Inflammatory macrophage treated with lipopolysaccharide for 4 hours (primary cell): ENCODE measurements at places on chromosomes 5 and 9.

- DNase-seq: no peak
Measured at GRCh38 chr9:130845901-130846481, 10.9 kb downstream of the ABL1 start.

DNA sequence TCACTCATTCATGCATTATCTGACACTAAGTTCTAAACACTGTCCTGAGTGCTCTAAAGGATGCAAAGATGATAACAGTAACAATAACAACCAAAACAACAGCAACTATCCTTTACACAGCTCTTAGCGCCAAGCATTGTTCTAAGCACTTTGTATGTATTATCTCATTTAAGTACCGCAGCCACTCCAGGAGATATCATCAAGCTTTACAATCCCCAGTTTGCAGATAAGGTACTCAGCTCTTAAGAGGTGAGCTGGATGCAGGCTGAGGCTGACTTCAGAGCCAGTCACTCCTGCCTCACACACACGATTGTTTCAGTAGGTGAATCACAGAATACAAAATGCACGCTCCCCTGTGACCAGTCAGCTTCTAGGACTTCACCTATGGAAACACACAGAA, 141.8 kb downstream of the PAX5 start:
- DNase-seq: no peak

DNA sequence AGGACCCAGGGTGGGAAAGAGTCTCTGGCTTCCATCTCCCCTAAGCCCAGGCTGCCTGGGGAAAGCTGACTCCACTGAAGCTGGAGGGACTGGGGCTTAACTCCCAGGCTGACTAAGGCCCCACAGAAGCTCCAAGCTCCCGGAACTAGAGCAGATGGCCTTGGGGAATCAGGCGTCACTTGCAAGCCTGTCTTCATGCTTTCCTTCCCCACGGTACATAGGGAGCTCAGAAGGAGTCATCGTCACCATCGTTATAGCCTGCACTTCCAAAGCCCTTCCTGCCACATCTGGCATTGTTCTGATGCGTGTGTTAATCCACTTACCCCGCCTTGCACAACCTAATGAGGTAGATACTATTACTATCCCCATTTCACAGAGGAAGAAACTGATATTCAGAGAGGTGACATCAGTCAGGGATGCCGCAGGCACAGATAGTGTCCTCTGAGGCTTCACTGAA, 11.5 kb downstream of the AQP3 start:
- no peak for DNase-seq

DNA sequence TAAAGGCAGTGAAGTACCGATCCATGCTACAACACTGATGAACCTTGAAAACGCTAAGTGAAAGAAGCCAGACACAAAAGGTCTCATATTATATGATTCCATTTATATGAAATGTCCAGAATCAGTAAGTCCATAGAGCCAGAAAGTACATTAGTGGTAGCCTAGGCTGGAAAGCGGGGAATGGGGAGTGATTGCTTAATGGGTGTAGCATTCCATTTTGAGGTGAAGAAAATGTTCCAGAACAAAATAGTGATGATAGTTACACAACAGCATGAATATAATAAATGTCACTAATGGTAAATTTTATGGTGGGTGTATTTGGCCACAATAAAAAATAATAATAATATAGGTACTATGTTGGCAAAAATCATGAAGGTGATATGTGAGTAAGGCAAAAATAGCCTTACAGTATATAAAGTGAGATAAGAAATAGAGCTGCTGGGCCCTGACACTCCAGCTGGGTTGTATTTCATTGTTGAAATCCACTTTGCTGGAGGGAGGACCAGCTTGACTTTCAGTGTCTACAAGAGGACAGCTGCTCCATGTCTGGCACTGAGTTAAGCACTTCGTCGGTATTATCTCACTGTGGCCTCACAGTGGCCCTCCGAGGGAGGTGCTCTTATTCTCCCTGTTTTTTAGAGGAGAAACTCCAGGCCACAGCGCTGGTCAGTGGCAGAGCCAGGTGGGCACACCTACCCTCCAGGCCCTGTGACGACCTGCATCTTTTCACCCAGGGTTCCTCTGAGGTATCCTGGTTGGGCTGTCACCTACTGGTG, 22.4 kb upstream of the ANGPTL2 start:
- DNase-seq: no peak

- DNase-seq: peak; percentile 88
Measured at GRCh38 chr5:100667161-100667630, 132.0 kb downstream of the FAM174A start.

- DNase-seq: no peak
Measured at GRCh38 chr5:176175101-176175852, 62.9 kb upstream of the SIMC1 start.
